Activated CD4-positive, alpha-beta T cell treated with anti-CD3 and anti-CD28 coated beads, Interleukin-2, amount 10 ng/mL, durations not matched to agents 24 days and 14 days (primary cell): ENCODE measurements at places on chromosomes 16 and 17. TPM values are rescaled to one million over a fixed set of nuclear protein-coding genes. Genes with fewer than 3 reads are reported as not detected.

DNA sequence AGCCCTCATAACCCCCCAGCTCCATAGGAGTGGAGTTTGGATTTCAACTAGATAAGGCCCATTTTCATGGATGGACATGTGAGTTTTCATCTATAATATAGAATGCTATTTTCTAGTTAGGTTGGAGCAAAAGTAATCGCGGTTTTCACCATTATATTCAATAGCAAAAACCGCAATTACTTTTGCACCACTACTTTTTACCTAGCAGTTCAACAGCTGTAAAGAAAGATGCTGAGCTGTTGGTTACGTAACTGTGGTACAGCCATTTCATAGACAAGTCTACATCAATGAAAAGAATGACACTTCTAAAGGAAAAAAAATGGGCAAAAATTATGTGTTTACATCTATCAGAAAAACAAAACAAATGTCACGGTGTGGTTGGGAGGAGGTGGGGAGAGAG lies 507.7 kb downstream of the MAF start:
- DNase-seq: no peak

CX3CL1 gene
- not detected in 2 replicates for total RNA-seq

DHX58 gene
- 22.9 and 25.8 TPM in 2 replicates for total RNA-seq

MT3 gene
- 5.9 and 9.3 TPM in 2 replicates for total RNA-seq

DNA sequence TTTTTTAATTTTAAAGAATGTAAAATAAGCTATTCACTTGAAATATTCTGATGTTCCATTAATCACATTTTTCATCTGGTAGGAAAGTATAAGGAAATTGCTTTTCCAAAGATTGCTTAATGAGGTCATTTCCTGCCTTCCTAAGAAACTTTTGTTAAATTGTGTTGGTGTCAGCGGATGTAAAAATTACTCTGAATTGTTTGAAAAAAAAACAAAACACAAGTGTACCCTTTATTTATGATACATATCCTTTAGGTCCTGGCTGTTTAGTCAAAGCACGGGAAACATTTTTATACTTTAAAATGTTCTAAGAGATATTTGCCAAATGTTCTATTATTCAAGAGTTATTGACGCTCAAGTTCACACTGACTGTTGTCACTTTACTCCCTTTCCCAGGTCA lies 1357.4 kb upstream of the GOT2 start:
- DNase-seq: no peak

- no peak for DNase-seq
Observed at GRCh38 chr16:76511203-76511602, 234.0 kb downstream of the CNTNAP4 start.

DNA sequence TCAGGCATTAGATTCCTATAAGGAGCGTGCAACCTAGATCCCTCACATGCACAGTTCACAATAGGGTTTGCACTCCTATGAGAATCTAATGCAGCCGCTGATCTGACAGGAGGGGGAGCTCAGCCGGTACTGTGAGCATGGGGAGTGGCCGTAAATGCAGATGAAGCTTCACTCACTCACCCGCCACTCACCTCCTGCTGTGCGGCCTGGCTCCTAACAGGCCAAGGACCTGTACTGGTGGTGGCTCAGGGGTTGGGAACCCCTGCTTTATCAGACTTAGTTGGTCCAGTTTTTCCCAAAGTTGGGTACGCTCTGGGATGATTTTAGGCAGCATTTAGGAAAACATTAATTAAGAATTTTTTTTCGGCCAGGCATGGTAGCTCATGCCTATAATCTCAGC lies 103.8 kb downstream of the MARF1 start:
- DNase-seq: no peak

GRCh38 chr17:57499648-57500049 lies 243.3 kb downstream of the MSI2 start:
- no peak for DNase-seq

GRCh38 chr17:27240086-27240801 lies 53.7 kb upstream of the WSB1 start:
- DNase-seq: no peak

- DNase-seq: no peak
Observed at GRCh38 chr17:41069031-41069430, 3.4 kb upstream of the KRTAP2-4 start.

DNA sequence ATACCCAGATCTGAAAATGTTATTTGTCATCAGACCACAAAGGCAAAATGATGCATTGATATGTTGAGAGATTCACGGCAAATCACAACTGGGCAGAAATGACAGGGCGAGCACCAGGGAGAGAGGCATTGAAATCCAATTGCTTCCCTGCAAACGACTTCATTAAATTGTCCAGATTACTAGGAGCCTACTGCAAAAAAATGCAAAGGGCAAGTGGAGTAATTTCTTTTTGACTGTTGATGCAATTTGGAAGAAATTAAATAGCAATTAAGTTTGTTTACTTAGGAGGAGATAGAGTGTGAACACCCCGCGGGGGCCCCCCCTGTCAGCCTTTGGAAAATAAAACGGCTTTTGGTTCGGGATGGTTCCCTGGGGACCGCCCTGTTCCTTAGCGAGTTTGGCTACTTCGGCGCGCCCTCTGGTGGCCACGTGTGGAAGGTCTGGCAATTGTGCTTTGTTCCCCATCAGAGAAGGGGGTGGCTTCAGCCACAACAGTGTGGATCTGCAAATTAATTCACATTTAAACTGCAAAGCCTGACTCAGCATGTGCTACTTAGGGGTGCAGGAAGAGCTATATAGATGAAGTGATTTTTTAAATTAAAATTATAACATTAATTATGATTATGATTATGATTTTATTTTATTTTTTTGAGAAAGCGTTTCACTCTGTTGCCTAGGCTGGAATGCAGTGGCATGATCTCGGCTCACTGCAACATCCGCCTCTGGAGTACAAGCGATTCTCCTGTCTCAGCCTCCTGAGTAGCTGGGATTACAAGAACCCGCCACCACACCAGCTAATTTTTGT lies 14.5 kb upstream of the TMC7 start:
- peak; percentile 94 for DNase-seq

GRCh38 chr17:22278302-22279275 lies 586.3 kb downstream of the KCNJ18 start:
- DNase-seq: no peak

DNA sequence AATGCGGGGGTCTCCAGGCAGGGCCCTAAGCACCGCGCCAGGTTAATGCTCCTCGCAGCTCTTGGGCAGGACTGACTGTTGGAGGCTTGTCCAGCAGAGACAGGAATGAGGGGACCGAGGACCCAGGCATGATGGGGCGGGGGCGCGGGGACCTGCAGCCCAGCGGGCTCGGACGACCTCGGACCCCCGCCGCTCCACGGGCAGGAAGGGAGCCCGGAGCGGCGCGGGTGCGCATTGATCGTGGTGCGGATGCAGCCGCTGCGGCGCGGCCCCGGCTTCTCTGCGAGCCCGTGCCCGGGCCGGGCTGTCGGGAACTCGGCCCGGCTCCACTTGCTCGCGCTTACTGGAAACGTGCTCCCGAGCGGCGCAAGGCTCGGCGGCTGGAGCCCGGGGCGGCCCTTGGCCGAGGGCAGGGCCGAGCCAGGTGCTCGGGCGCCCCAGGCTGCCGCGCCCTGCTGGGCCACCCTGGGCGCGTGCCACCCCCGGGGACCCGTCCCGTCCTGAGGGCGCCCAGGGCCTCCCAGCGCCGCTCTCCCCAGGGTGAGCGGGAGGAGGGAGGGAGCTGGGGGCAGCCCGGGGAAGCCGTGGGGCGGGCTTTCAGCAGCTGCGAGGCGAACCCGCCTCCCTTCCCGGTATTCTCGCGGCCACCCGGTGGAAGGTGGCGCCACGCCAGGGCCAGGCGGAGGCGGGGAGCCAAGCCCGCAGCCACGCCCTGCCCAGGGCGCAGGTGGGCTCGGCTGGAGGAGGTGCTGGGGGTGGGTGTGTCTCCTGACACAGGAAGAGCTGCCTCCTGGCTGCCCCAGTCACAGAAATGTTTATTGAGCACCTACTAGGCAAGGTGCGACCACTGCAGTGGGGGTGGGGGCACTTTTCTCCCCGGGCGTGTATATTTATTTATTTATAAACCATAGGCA lies 45.9 kb downstream of the SOCS3 start:
- DNase-seq: peak; percentile 93

HS3ST6 gene
- total RNA-seq: not detected in 2 replicates

GRCh38 chr17:36885153-36885735 lies 52.0 kb upstream of the LHX1 start:
- DNase-seq: no peak

DNA sequence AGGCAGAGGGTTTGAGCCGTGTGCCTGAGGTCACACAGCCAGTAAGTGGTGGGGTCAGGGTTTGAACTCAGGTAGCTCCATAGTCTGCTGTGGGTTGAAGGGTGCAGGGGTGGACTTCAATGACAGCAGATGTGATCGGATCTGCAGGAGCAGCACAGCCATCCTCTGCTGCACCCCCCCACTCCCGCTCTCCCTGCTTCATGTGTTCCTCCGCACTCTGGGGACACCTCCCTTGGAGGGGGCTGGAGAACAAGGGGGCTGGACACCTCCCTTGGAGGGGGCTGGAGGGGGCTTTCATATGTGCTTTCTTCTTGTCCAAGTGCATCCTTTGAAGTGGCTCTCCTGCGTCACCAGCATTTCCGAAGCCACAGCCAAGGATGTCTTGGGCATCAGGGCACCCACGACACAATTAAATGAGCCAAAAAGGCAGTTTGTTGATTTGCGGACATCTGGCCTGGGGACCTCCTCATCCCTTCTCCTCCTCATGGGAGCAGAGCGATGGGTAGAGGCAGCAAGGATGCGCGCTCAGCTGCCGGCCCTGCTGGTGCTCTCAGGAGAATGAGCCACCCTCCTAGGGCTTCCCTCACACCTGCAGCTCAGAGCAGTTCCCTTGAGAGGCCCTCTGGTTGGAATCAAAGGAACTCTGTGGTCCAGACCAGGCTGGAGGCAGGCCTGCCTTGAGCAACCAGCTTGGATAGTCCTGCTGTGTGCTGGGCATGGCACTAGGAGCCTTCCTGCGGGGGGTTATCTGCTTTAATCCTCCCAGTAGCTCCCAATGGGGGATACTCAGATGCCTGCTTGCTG lies 26.2 kb downstream of the WSCD1 start:
- DNase-seq: no peak

DNA sequence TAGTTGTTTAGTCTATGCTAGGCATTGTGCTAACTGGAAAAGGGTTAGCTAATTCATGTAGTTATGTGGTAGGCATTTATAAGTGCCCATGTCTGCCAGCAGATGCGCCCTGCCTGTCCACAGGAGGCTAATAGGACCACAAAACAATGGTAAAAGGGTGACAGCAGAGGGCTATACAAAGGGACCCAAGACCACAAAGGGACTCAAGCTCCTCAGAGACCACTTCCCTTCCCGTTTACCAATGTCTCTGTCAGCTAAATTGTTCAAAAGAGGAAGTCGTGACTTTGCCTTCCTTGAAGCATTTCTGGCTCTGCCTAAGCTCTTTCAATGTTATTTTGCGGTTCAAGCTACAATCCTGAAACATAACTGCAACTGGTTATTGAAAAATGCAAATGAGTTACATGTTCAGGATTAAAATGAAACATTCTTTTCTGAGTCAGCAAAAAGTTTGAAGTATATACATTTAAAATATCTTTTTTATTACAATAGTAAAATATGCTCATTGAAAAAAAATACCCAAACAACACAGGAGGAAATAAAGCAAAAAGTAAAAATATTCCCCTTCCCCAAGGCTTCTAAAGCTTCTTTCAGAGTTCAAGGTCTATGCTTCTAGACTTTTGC lies 149.2 kb downstream of the MAF start:
- peak; percentile 61 for DNase-seq

- no peak for DNase-seq
Observed at GRCh38 chr17:43463241-43463640, 20.5 kb upstream of the DHX8 start.

ESRP2 gene
- 0.07 and 0.09 TPM in 2 replicates for total RNA-seq

CLEC3A gene
- total RNA-seq: not detected in 2 replicates

OVCA2 gene
- 36.5 and 37.7 TPM in 2 replicates for total RNA-seq

IFI35 gene
- 51.9 and 55.2 TPM in 2 replicates for total RNA-seq

DNA sequence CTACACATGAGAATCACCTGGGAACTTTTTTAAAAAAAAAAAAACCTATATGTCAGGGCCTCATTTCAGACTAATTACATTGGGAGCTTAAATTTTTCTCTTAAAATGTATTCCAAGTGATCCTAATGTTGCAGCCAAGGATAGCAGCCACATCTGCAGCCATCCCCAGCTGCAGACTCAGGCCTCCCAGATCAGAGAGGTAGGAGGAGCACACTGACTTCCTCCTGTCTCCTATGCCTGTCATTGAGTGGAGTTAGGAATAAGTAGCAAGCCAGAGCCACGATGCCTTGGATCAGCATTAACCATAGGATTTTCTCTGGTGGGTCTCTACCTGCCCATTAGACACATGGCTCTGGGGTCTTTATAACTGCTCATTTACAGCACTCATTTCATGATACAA lies 463.5 kb downstream of the HS3ST4 start:
- no peak for DNase-seq

FOXJ1 gene
- total RNA-seq: 0.07 and 0.35 TPM in 2 replicates

NUDT7 gene
- 4.0 TPM in 2 replicates for total RNA-seq

DPEP3 gene
- total RNA-seq: not detected in 2 replicates

DNA sequence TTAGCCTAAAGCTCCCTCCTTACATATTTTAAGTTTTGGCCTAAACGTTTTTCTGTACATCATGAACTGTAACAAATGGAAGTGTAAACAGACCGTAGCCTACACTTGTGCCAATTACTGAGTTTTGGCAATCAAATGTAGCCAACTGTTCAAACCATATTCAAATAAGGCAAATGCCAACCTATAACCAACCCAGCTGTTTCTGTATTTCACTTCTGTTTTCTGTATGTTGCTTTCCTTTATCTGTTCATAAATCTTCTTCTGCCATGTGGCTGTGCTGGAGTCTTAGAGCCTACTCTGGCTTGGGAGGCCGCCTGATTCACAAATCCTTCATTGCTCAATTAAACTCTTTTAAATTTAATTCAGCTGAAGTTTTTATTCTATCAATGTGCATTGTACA lies 6.9 kb upstream of the C16orf78 start:
- no peak for DNase-seq

DNA sequence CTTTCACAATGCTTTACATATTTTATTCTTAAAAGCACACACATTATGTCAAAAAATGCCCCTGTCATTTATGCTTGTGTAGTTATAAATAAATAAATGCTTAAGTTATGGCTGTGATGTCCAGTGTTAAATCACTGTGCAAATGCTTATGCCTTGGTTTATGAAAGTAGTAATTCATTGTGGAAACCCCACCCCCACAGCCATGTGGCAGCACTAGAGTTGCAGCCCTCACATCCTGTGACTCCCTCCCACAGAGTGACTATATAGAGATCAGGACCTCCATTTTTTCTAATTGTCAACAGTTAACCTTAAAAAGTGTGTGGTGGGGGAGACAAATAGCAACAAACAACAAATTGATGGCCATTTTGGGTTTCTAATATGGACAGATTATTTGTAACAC lies 2.4 kb downstream of the SKAP1 start:
- peak; percentile 90 for DNase-seq

CCT6B gene
- 0.40 and 1.3 TPM in 2 replicates for total RNA-seq

GRCh38 chr17:32461498-32461852 lies 17.2 kb downstream of the PSMD11 start:
- DNase-seq: no peak

PIGS gene
- 65.8 and 70.9 TPM in 2 replicates for total RNA-seq

- no peak for DNase-seq
Observed at GRCh38 chr16:89039756-89040155, 53.9 kb upstream of the ACSF3 start.

DNA sequence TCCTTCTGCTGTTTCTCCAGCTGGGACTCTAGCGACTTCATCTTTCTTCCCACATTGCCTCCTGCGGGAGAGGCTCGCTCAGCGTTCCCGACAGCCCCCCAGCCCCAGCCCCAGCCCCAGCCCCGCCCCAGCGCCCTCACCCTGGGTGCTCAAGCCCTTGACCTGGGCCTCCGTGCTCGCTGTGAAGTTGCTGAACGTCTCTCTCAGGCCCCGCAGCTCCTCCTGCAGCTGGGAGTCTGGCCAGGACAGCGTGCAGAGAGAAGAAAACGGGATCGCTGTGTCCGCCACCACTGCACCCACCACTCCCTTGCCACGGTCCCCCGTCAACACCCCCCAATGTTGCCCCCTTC lies 2.4 kb downstream of the ASGR1 start:
- DNase-seq: no peak

MYO15A gene
- 0.38 and 0.70 TPM in 2 replicates for total RNA-seq

TMC6 gene
- 250 and 251 TPM in 2 replicates for total RNA-seq
